Midbrain (tissue), 1 donor: ENCODE measurements at places on chromosomes 5 and 9.

DNA sequence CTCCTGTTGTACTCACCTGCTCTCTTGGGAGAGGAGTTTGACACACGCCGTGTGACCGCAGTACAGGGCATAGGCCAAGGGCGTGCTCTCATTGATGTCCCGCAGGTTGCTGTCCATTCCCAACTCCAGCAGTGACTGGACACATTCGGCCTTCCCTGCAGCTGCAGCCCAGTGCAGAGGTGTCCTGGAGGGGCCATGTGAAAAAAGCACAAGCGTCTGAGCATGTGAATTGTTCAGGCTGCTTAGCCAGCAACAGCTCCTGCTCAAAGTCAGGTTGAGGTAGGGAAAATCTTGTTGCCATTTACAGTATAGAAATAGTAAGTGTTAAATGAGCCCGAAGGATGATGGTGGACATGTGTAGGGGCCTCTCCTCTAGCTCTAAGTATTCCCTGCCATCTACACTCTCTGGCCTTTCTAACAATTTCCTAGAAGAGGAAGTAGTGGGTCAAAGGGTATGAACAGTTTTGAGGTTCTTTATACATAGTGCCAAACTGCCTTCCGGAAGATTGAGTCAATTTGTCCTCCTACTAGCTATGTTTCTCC is 116.5 kb downstream of the ANKRD55 start:
- no peak for DNase-seq

- DNase-seq, result peak; percentile 55
These were observed 95.2 kb downstream of the FGF1 start for GRCh38 chr5:142590451-142591231.

GRCh38 chr5:171363846-171364245 is 23.8 kb upstream of the NPM1 start:
- DNase-seq, result no peak

DNA sequence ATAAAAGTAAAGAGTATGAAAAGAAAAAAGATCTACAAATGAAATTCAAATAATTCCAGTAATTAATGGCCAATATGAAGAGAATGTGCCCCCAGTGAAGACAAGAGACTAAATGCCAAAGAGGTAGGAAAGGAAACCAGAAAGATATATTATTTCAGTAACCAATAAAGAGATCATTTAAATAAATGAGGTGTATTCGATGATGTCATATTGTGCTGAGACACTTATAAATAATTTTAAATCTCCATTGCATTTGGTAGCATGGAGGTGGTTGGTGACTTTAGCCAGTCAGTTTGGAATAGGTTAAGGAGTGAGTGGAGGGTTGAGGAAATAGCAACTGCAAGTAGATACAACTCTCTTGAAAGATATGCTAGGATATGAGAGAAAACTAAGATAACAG is 417.7 kb upstream of the PTGER4 start:
- no peak for DNase-seq

GRCh38 chr5:57889558-57889957 is 406.9 kb upstream of the ACTBL2 start:
- no peak for DNase-seq

- no peak for DNase-seq
These were observed 143.4 kb downstream of the PALM2AKAP2 start for GRCh38 chr9:109923471-109923760.

DNA sequence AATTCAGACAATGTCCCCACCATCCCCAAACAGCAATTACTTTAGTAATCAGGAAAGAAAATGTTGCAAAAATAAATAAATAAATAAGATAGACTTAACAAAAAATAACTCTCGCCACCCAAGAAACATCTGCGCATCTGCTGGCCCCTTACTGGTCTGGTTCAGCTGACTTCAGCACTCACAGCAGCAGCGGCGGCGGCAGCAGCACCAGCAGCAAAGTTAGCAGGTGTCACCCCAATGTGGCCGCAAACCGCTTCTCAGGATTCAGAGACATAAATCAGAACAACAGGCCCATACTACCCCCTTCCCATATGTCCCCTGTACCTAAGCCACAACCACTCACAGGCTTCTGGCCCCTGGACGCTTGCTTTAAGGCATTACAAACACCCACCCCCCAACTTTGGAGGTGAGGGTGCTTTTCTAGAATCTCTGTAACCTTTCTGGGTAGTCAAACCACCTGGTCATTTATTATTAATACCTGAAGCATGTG is 593.0 kb downstream of the BNC2 start:
- no peak for DNase-seq

DNA sequence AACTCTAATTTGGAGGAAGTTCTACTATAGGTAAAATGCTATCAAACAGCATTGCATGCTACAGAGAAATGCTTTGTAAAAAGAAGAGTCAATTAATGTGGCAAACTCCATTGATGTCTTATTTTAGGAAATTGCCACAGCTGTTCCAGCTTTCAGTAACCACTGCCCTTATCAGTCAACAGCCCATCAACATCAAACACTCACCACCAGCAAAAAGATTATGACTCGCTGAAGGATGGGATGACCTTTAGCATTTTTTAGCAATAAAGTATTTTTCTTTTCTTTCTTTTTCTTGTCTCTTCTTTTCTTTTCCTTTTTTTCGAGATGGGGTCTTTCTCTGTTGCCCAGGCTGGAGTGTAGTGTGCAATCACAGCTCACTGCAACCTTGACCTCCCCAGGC is 26.0 kb downstream of the CRHBP start:
- DNase-seq, result no peak

GRCh38 chr5:72508241-72509170 is 1.3 kb upstream of the ZNF366 start:
- DNase-seq, result no peak

DNA sequence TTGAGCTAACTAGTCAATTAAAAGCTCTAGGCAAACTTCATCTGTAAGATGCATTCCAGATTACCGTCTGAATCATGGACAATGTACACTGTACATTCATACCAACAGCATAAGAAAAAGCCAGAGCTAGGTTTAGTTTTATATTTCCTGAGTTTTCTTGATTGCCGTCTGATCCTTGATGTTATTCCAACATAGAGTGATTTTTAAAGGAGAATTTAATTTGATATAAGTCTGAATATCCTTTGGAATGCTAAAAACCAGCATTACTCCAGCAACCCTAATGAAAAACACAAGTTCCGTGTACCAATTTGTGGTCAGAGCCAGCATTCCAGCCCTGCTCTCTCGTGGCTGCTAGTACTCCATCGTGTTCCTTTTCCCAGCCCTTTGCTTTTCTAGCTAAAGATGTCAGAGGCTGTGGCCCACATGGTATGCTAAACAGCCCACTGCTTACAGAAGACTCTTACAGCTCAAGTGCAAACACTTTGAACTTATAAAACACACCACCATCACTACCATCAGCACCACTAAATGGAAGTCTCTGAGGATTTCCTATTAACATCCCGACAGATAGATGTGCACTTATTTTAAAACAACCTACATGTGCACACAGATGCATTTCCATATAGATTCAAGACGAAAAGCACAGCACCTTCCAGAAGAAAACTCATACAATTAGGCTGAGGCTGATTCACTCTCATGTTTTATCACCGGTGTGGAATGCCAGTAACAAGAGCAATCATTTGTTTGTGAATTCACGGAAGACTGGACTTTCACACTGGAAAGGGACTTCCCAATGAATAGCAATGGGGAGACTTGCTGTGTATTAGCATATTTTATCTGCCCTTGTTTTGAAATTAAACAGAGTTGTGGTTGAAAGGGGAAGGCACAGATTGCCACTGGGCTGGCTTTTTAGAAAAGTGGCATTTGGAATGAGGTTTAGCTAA is 246.9 kb upstream of the GAS1 start:
- no peak for DNase-seq

- DNase-seq, result no peak
These were observed 6.6 kb downstream of the RNF208 start for GRCh38 chr9:137215196-137215986.

DNA sequence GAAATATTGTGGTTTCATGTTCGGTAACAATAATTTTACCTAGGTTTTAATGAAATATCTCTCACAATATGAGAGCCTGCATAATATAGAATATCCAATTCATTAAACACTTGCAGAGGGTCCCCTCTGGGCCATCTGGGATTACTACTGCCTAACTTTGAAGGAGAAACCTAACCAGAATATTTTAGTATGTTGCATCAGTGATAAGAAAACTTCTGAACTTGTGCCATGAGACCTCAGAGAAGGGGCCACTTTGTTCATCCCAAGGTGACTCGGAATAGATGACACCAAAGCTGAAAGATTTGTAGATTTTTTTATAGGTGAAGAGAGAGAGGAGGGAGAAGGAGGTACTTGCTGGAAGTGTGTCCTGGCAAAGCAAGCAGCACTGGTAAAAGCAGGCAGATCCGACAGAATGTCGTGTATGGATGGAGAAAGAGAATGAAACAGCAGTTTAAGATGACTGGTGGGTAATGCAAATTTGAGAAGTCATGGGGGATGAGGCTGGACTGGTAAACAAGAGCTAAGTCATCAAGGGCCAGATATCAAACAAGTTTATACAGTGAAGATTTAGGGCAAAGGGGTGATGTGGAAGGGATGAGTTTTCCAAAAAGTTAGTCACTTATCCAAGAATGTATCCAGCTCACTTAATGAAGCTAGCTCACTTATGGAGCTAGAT is 372.3 kb downstream of the ADGRV1 start:
- no peak for DNase-seq

DNA sequence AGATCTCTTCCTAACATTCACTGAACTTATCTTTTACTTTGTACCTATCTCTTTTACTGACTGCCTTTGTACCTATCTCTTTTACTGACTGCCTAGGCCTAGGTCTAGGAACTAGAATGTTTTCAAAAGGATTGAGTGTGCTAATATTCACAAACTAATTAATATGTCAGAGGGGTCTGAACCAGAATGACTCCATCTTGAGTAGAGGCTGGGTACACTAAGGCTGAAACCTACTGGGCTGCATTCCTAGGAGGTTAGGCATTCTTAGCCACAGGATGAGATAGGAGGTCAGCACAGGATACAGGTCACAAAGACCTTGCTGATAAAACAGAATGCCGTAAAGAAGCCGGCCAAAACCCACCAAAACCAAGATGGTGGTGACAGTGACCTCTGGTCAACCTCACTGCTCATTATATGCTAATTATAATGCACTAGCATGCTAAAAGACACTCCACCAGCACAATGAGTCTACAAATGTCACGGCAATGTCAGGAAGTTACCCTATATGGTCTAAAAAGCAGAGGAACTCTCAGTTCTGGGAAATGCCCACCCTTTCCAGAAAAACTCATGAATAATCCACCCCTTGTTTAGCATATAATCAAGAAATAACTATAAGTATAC is 2.5 kb upstream of the RHOBTB3 start:
- no peak for DNase-seq

- no peak for DNase-seq
These were observed 42.2 kb upstream of the CEP72 start for GRCh38 chr5:569868-570361.

GRCh38 chr5:68396722-68397121 is 181.2 kb downstream of the PIK3R1 start:
- no peak for DNase-seq

DNA sequence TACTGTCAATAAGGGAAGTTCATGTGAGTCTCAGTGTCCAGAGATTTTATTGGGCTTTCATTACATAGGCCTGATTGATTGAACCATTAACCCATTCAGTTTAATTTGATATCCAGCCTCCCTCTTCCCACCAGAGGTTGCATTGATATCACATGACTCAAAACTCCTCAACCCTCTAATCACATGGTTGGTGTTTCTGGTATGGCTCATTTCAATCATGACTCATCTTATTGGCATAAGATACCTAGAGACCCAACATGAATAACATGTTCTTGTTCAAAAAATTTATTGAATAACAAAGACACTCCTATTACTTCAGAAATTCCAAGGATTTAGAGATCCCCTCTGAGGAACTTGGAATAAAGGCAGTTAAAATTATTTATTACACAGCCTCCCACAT is 982.2 kb downstream of the TLE1 start:
- no peak for DNase-seq

DNA sequence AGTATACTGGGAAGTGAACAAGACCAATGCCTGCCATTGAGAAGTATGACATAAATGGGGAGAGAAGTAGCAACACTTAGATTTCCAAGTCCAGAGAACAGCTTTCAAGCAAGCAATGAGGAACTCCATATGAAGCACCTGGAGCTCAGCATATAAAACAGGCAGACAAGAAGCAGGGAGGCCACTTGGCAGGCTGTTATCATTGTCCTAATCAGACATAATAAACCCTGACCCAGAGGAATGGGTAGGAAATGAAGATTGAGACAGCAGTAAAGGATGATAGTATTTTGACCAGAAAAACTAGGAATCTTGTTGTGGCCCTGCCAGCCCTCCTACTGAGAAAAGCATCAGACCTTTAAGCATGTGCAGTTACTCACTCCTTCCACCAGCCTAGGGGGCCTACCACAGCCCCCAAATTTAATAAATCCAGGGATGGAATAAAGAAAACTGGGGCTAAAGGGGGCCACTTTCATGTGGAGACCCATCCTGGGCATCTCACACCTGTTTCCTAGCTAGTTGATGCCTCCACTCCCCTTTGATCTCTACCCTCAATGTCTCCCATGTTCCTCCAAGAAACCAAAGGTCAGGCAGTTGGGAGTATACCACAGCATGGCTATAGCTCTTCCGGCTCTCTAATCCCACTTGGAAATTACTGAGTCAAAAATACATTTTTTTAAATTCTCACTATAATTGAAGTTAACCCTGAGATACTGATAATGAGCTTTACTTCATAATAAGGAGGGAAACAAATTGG is 135.1 kb downstream of the SIL1 start:
- no peak for DNase-seq

GRCh38 chr9:75539523-75539922 is 350.9 kb upstream of the PCSK5 start:
- no peak for DNase-seq

DNA sequence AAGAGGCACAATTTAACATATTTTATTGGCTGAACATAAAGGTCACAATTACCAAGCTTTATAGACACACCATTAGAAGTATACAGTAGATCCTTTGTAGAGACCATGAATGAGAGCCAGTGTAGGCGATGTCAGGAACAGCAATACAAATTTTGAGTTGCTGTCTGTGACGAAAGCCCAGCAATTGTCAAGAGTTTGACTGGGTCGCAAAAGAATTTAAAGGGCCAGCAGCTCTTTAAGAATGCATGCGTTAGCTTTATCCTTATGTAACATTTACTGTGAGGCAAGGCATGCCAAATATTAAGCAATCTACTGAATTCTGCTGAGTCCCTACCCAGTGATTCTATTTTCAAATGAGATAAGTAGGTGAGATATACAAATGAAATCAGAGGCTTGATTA is 236.9 kb downstream of the ARRDC3 start:
- DNase-seq, result no peak

DNA sequence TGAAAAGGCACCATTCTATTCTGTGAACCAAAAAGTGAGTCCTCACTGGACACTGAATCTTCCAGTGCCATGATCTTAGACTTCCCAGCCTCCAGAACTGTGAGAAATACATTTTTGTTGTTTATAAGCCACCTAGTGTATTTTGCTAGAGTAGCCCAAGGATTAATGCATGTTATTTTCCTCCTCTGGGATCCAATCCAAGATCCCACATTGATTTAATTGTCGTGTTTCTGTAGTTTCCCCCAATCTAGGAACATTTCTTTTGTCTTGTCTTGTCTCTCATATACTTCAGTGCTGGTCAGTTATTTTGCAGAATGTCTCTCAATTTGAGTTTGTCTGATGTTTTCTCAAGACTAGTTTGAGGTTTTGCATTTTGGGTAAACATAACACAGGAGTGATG is 36.4 kb downstream of the GDNF start:
- no peak for DNase-seq
